ENCODE measurements at places on chromosomes 2 and 18.
A peak's percentile ranks its signal among the peaks of the same experiment; 100 is the strongest.

DNA sequence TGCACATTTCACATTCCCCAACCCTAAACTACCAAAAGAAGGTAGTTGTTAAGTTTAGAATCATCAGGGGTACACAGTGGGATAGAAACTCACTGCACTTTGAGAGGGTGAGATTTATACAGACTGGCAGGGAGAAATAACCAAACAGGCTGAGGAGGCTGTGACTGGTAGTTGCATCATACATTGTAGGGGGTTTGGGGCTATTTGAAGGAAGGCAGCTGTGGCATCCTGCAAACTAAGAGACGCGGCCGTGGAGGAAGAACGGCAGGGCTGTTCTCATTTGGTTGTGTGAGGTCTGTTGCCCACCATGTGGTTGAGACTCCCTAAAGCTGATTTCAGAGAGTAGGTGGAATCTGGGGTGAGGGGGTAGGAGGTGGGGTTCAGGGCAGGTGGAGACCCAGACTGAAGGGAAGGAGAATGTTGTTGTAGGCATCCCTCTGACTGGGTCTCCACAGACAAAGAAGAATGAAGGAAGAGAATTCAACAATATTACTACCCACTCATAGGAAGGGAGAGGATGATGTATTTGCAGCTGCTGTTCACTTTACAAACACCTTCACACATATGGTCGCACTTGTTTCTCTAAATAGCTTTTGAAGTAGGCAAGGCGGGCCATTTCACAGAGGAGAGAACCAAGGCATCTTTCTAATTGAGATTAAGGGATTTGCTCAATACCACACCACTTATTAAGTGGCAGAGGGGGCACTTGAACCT, 170.9 kb upstream of the SIX2 start:
- no peak for DNase-seq

DNA sequence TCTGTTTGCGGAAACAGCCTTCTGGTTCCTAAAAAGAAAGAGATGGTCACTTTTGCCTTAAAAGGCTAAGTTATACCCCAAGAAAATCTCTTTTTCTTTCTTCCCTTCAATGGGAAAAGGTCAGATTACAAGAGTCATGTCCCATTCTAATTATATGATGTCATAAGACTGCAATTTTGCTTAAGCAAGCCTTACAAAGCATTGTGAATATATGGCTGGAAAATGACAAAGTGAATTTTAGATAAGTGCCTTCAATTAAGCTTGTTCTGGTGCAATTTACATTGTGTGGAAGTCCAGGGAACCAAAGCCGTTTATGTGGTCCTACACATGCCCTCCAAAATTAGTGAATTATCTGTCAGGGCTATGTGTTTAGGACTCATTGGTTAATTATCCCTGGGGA, 7.6 kb upstream of the BMP10 start:
- DNase-seq: no peak

DNA sequence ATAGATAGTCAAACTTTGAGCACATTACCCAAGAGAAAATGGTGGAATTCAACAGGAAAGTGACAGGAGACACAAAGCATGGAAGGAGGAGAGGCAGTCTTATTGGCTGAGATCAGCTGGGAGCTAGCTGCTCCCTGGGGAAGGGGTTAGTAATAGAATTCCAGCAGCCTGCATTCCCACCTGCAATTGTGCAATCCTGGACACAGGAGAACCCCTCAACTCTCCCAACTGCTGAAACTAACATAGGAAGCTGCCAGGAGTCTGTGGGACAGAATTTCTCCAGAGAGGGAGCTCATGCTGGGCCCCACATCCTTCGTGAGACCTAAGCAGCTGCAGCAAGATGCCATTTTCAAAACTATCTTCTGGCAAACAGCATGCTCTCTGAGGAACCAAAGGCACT, 69.8 kb upstream of the ACVR1C start:
- DNase-seq: no peak

DNA sequence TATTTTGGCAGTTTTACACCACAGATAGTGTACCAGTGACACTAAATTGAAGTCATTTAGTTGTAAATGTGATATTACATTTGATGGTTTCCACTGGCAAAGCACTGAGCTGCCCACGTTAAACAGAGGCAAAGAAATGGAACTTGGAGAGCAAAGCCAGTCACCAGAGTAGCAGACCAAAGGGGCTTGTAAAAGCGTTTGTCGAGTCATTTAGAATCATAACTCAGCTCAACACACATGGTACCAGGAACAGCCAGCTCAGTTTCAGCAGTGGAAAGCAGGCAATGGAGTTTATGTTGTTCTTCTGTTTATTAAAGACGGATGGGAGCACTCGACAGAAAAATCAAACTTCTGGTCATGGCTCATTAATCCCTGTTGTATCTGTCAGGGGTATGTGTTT, 91.2 kb downstream of the POU3F3 start:
- no peak for DNase-seq

DNA sequence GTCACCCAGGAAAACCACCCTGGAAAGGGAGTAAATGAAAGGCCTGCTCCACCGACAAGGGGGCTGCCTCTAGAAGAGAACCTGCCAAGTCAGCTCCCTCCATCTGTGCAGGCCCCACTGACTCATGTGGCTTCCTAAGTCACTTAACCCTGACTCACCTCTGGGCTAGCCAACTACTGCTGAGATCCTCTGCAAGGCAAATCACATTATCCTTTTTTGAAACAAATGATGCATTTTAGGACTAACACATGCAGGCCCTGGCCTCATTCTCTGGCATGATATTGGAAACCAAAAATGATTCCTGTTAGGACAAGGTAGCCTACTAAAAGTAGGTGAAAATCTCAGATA, 474.6 kb downstream of the EPHA4 start:
- no peak for DNase-seq

DNA sequence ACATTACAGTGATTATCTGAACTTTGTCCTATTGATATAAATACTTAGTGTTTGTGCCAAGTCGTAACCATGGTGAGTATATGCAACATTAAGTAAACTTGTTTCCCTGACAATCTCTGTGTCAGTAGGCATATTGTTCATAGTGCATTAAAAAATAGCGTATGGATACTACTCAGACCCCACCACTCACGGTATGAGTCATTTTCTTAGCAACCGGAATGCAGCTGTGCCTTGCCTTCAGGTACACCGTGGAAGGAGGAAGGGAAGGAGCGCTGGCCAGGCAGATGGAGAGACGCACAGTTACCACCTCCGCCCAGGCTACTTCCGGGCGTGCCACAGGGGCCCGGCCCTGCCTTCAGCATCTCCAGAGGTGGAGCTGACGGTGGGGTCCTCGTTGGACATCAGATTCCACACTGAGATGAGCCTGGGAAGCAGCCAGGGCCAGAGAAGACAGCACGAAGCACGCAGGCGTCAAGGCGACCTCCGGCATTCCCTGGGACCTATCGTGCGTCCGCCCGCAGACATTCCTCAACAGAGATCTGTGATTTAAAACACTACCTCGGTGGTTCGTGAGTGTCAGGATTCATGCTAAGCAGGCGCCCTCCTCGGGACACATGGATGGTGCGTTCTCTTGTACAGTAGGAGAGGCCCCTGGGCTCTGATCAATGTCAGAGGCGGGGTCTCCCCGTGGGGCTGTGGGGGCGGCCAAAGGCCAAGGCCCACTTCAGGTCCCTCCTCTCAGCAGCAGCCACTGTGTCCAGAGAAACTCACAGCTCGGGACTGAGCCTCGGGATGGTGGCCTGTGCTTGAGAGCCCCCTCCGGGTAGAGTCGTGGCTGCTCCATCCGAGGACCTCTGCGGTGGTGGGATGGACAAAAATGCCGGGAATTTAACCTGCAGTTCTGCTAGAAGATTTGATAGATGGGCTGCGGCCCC, 82.2 kb upstream of the HDAC4 start:
- DNase-seq: no peak

DNA sequence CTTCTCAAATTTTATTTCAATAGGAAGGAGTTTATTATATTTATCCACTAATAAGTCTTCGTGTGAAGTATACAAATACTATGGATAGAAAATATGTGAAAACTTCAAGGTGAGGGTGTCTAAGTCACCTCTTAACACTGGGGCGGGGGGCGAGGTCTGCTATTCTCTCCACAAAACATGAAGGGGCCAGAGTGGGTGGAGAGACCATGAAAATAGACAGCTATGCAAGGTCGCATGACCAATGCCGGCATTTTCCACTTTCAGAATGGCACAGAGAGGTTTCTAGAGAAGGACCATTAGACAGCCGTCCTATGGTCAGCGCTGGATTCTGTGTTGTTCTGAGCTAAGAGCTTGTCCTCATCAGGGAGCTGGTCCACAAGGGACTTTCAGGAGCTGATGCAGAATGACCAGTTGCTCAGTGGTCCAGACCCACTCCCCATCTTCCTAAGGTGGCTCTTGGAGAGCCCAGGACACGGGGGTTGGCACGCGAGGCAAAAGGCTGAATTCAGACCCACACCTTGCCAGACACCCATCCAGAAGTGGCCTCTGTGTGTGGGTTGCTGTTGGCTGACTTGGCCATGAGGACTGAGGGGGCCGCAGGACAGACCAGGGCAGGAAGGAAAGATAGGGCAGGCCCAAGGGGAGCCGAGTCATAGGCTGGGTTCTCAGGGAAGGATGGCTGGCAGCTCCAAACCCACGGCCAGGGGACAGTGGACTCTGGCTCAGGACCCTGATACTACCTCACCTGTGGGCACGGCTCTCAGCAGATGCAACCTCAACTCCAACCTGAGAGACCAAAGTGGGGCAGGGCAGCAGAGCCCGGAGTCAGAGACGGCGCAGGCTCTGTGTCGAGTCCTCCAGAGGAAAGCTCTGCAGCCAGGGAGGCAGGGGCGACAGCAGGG, 69.8 kb downstream of the NDUFA10 start:
- DNase-seq: no peak

DNA sequence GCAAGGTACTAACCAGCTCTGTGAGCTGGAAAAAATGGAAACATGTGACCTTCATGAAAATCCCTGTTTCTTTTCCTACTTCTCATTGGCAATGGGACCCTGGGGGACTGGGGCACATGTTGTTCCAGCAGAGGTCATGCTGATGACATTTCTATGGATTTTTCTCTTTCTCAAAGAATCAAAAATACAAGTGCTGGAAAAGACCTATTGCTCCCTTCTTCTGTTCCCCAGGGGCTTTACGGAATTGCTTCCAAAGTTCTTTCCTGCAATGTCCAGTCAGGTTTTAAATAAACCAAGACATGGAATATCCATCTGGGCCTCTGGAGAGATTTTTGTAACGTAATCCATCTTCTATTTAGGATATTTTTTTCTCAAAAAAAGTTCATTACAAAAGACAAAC, 1006.1 kb upstream of the CELF4 start:
- DNase-seq: no peak

GRCh38 chr18:73787316-73787715, 360.3 kb downstream of the FBXO15 start:
- DNase-seq: no peak

GRCh38 chr18:26135548-26135947, 1.9 kb downstream of the PSMA8 start:
- no peak for DNase-seq

GRCh38 chr18:47680488-47680887, 250.0 kb downstream of the SMAD2 start:
- DNase-seq: no peak

DNA sequence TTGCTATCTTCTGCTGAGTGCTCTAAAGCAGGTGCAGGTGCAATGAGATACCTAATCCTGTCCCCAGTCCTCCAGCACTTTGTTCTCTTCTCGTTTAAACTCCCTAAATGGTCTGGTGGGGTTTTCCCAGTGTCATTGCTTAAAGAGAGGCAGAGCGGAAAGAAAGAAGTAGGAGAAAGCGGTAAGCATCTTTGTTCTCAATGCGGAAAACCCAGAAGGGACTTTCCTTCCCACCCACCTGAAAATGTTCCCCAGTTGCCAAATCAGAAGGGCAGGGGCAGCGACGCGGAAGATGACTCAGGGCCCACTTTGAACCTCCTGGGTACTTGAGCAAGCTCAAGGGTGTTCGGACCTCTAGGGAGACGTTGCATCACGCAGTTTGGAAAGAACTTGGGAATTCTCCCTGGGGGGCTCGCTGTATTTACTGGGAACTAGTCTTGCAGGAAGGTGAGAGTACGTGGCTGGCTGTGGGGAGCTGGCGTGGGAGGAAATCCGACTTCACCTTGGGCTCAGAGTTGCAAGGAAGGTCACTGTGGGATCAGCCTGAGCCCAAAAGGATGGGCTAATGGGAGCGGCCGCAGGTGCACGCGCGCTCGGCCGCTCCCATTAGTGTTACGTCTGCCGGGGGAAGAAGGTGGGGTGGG, 589 bp upstream of the SGPP2 start:
- peak; percentile 30 for DNase-seq

GRCh38 chr2:124289615-124290014, 264.5 kb downstream of the CNTNAP5 start:
- DNase-seq: no peak

DNA sequence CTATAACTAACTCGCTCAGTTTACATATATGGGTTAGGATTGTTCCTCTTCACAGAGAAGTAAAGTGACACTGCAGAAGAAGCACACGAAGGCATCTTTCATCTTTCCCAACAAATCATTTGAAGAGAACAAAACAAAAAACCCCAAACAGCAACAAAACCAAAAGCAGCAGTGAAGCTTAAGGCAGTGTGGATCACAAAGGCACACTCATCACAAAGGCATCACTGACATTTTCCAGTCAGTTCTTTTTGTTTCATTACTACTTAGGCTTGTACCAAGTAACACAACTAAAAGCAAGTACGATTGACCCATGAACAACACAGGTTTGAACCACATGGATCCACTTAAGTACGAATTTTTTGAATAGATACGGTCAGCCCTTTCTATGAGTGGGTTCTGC, 75.7 kb downstream of the RNF152 start:
- DNase-seq: no peak

- DNase-seq: no peak
Measured at GRCh38 chr2:138470941-138471340, 30.6 kb upstream of the SPOPL start.

- no peak for DNase-seq
Measured at GRCh38 chr2:119490653-119491195, 33.6 kb downstream of the SCTR start.
